ENCODE measurements at places on chromosomes 11 and 22.
A peak's percentile ranks its signal among the peaks of the same experiment; 100 is the strongest.

- DNase-seq = no peak
Measured at GRCh38 chr11:132644520-132645239, 887.6 kb downstream of the OPCML start.

GRCh38 chr22:32653823-32654222 lies 147.7 kb upstream of the TIMP3 start:
- no peak for DNase-seq

GRCh38 chr11:35257281-35257680 lies 118.3 kb downstream of the CD44 start:
- no peak for DNase-seq

GRCh38 chr11:16184588-16184987 lies 171.8 kb downstream of the SOX6 start:
- DNase-seq = no peak

- peak; percentile 91 for DNase-seq
Measured at GRCh38 chr11:8707541-8708191, 25.1 kb downstream of the RPL27A start.

- no peak for DNase-seq
Measured at GRCh38 chr22:49738006-49738405, 89.7 kb downstream of the BRD1 start.
